Occipital lobe (tissue), 3 donors: ENCODE measurements at places on chromosomes 2 and 18. TPM values are rescaled to one million over a fixed set of nuclear protein-coding genes. Genes with fewer than 3 reads are reported as not detected.
A peak's percentile ranks its signal among the peaks of the same experiment; 100 is the strongest.

The NYAP2 gene
- total RNA-seq = 7.8 TPM

The CDC42EP3 gene
- 25.3 TPM for total RNA-seq

The INPP5D gene
- 2.5 TPM for total RNA-seq

The SLC5A7 gene
- total RNA-seq = 0.94 TPM

DNA sequence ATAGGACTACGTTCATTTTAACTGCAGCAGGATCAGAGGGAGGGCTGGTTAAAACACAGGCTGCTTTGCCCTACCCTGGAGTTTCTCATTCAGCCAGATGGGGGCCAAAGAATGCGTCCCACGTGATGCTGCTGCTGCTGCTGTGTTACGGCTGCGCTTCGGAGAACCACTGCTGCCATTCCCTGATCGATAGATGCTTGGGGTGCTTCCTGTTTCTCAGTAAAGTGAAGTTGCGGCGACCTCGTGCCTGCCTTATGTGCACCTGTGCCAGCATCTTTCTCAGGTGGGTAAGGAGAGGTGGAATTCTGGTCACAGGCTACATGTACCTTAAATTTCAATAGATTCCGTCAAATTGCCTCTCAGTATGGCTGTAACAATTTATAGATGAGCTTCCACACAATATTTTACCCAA is 24.7 kb upstream of the TOGARAM2 start:
- DNase-seq = peak; percentile 5

DNA sequence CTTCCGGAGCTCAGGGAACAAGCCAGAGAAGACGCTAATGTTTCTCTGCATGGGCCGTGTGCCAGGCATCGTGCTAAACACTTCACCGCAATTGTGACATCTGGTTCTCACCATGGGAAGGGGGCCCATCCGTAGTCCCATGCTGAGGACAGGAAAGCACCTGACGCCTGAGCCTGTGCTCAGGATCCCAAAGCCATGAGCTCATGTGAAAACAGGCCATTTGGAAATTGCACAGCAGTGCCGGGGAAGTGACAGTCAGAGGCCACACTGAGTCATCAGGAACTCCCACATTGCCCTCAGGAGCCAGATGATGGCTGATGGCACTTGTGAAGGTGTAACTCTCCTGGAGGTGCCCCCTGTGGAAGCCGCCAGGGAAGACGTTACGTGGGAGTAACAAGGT is 141.0 kb downstream of the INHBB start:
- DNase-seq = no peak

DNA sequence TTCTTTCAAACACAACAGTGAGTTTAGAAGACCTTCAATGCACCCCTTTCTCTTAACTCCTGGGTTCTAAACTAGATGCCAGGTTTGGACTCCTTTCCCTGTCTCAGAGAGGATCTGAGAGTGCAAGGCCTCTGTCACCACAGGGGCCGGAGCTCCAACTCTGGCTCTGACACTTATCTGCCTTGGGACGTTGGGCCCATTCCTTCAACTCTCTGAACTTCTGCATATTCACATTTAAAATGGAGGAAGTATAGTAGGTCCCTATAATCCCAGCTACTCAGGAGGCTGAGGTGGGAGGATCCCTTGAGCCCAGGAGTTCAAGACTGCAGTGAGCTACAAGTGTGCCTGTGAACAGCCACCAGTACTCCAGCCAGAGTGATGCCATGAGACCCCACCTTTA is 44.1 kb upstream of the ZFP36L2 start:
- DNase-seq = no peak

DNA sequence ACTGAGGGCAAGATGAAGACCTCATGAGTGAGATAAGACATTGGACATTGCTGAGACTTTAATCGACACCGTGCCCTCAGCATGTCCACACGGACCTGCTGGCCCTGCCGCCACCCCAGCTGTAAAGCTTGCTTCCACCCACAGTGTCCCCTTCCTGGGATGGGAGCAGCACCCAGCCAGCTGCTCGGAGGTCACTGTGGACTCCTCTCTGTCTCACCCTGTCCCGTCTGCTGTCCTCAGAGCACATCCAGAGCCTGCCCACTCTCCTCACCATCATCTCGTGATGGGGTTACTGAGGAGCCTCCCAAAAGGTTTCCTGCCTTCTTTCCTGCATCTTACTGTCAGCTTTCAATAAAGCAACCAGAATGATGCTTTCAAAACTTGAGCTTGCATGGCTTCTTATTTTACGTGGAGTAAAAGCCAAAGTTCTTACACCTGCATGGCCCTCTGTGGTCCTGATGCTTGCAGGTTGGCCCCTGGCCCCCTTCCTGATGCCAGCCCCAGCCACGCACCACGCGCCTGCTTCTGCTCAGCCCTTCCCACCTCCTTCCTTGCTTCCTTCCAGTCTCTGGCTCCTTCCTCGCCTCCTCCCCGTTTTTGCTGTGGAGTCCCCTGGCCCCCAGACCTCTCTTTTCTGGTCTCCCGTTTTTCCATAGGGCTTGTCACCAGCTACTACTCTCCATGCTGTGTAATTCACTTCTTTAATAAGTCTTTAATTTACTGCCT is 67.0 kb downstream of the DGKD start:
- DNase-seq = no peak

GRCh38 chr2:20551945-20552328 is 99.0 kb downstream of the HS1BP3 start:
- DNase-seq = no peak

GRCh38 chr2:11090187-11090586 is 65.1 kb upstream of the SLC66A3 start:
- no peak for DNase-seq

DNA sequence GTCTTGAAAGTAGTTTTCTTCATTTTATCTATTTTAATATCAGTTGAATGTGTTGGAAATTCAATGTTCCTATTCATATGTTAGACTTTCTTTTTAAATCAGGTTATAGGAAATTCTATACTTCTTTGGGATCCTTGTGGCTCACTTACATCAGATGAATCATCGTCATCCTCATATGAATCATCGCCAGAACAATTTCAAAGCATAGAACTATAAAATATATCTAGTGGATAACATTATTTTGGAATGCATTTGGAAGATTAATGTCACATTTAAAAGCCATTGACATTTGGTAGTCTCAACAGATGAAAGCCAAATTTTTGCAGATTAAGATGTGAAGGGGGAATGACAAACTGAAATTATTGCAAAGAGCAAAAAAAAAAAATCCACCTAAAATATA is 94.1 kb downstream of the FAM161A start:
- no peak for DNase-seq

DNA sequence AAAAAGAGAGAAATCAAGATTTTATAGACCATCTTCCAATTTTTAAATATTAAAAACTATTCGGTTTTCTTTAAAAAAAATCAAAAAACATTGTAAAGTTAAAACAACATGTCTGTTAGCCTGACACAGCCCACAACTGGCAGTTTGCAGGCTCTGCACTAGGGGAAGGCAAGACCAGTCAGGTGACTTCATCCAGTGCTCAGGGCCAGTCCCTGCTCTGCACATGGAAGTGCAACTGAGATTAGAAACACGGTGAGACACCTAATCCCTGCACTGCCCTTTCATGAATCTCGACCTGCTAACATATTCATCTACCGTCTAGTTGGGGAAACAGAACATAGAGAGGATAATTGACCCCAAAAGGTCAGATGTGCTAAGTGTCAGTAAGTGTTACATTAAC is 135.2 kb downstream of the BARD1 start:
- no peak for DNase-seq

DNA sequence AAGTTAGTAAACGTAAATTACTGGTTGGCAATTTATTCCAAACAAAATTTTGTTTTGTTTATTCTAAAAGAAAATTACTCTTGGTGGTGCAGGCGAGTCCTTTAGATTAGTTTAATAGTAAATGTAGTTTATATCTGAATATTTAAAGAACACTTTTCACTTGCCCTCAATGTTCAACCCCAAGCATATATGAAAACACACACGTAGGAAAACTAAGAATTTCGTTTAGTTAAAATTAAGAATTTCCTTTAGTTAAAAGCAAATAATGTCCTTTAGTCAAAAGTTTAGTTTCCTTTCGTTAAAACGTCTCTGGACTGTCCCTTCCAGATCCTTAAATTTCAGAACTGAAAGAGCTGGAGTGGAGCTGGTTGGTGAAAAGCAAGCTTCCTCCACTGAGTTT is 19.1 kb upstream of the CYTIP start:
- DNase-seq = no peak

- DNase-seq = no peak
Observed at GRCh38 chr2:10541775-10542432, 93.8 kb upstream of the ODC1 start.

- no peak for DNase-seq
Observed at GRCh38 chr2:136242687-136243277, 124.8 kb upstream of the CXCR4 start.
